Forelimb muscle (tissue), 1 donor: ENCODE measurements at places on chromosomes 5 and 9. TPM values are rescaled to one million over a fixed set of nuclear protein-coding genes. Genes with fewer than 3 reads are reported as not detected.

PCDHGA8 gene
- 0.73 TPM for polyA plus RNA-seq

FBXO38 gene
- polyA plus RNA-seq = 26.4 TPM

ADGRV1 gene
- 0.92 TPM for polyA plus RNA-seq

LIFR gene
- polyA plus RNA-seq = 43.1 TPM

PCDHB15 gene
- polyA plus RNA-seq = 7.0 TPM

COL23A1 gene
- 10.1 TPM for polyA plus RNA-seq

INSL4 gene
- polyA plus RNA-seq = not detected

DNA sequence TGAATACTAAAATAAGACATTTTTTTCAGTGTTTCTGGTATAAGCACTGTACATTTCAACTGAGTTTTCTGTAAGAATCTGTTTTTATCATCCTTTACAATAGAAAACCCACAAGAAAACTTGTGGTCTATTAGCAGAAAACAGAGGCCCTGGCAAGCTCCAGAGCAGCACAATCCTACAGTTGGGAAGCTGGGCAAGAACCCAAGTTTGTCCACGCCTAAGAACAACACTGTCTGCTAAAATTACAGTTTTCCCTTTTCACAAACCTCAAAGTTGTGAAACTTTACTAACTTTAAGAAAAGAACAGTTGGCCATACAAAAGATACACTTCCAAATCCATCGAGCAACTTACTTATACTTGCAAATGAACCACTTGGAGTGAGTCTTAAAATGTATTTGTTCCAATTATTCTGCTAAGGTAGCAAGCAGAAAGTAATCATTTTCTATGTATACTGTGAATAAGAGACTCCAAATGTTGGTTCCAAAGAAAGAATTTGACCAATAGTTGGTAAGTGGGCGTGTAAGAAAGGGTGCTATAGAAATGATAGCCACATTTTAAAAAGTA, 982.0 kb upstream of the ARRDC3 start:
- peak; percentile 9 for DNase-seq

- no peak for DNase-seq
Measured at GRCh38 chr9:14522627-14523379, 170.4 kb downstream of the ZDHHC21 start.

- no peak for DNase-seq
Measured at GRCh38 chr9:95497772-95498171, 19.0 kb downstream of the PTCH1 start.

GRCh38 chr9:3977614-3978112, 322.2 kb downstream of the GLIS3 start:
- DNase-seq = no peak

- DNase-seq = no peak
Measured at GRCh38 chr9:127506814-127507750, 55.8 kb downstream of the LRSAM1 start.

GRCh38 chr9:34998266-34998665, 8.7 kb downstream of the DNAJB5 start:
- DNase-seq = no peak

- no peak for DNase-seq
Measured at GRCh38 chr9:77892171-77892570, 139.4 kb downstream of the GNAQ start.

- DNase-seq = no peak
Measured at GRCh38 chr9:115691693-115692092, 461.9 kb upstream of the PAPPA start.

DNA sequence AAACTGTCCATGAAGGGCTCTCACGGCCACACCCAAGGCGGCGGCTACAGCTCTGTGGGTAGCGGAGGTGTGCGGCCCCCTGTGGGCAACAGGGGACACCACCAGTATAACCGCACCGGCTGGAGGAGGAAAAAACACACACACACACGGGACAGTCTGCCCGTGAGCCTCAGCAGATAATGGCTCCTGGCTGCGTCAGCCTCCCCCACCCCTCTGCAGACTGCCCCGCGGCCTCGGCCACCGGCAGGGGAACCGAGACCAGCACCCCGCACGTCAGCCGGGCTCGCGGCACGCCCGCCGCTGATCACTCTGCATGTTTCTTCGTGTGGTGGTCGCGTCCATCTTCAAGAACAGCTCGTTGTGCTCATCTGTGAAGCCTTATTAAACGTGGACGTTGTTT, 41.5 kb downstream of the TENT4A start:
- DNase-seq = no peak

DNA sequence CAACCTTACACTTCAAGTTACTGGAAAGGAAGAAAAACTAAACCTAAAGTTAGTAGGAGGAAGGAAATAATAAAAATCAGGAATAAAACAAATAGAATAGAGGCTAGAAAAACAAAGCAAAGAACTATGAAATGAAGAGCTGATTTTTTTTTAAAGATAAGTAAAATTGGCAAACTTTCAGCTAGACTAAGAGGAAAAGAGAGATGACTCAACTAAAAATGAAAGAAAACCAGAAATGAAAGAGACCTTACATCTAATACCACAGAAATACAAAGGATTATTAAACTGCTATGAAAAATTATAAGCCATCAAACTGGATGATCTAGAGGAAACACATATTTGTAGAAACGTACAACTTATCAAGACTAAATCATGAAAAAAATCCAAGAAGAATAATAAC, 60.0 kb downstream of the PRRC1 start:
- no peak for DNase-seq

DNA sequence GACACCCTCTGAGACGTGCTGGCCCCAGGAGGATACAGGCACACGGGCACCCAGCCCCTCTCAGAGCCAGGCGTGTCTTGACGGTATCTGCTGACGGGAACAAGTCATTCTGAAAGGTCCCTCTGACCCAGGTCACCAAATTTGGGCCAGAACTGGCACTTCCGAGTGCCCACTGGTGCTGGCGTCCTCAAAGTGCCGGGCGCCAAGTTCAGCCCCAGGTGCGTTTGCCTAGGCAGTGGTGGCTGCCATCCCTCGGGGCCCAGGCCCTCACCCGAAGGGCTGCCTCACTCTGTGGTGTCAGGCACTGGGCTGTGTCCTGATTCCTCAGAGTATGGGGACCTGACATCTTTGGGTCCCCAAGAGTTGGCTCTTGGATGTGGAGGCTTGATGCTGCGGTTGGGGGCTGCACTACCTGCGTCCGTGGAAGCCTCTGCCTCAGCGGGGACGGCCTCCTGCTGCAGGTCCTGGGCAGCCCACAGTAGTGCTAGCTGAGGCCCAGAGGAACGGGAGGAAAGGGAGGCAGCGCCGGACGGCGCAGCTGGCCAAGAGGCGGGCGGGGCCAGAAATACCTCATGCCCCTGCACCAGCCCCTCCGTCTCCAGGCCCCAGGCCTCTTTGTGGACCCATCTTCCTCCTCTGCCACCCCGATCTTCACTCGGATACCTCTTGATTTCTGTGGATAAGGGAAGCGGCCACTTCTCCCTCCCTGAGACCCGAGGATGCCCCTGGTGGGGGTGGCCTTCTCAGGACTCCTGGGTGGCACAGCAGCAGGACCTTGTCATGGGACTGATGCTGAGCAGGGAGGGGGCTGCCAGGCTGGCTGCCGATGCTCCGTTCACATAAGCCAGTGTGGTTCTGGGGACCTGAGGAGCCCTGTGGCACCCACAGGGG, 109.4 kb upstream of the LMX1B start:
- DNase-seq = no peak

DNA sequence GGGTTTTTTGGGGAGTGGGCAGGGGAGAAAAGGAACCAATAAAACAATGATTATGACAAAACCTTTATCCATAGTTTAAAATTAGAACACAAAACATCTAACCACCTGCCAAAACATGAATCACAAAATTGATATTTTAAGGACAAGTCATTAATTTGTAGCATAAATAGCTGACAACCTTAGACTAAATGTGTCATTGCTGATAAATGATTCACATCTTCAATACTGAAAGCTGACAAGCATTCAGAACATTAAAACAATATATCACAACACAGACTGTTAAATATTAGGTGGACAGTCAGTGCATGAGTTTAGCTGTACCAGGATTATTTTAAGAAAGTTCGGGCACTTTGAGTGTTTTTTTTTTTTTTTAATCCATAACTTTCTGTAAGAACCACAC, 71.5 kb downstream of the NR3C1 start:
- no peak for DNase-seq

GRCh38 chr5:77935506-77936364, 159.6 kb upstream of the TBCA start:
- no peak for DNase-seq

- DNase-seq = no peak
Measured at GRCh38 chr5:80341016-80341775, 21.4 kb downstream of the SPZ1 start.

- no peak for DNase-seq
Measured at GRCh38 chr5:125874057-125874456, 549.2 kb upstream of the GRAMD2B start.

- DNase-seq = no peak
Measured at GRCh38 chr9:14251154-14252071, 62.5 kb downstream of the NFIB start.

- peak; percentile 63 for DNase-seq
Measured at GRCh38 chr5:57566914-57567313, 84.3 kb upstream of the ACTBL2 start.

GRCh38 chr5:57072218-57072892, 101.5 kb upstream of the GPBP1 start:
- DNase-seq = no peak

DNA sequence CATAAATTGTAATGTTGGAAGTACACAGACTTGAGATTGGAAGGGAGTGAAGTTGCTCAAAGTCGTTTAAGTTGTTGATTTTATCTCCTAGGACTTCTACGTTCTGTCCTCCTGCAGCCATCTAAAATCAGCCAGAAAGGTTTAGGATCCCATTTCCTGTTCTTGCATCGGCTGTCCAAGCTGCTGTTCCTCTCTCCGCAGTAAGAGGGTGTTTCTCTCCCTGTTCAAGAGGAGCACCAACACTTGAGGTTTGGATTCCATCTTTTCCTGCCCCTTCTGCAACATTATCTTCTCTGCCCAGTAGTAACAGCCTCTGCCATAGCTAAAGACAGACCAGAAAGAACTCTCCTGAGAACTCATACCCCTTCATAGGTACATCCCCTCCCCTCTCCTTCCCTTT, 373.4 kb downstream of the GADD45G start:
- no peak for DNase-seq

DNA sequence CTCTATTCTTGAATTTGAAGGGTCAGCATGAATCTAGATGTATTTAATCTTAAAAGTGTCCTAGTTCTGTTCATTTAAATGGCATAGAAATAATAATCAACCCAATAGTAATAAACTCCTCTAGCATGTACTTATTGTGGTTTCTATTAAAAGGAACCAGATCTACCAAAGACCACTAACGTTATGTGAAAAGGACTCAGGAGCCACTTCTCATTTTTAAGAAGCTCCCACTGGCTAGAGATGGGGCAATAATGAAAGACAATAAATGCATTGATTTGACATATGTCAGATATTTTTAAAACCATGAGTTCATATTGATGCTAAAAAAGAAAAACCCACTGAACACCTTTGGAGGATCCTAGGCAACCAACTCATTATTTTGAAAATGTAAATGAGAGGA, 191.9 kb downstream of the ATP10B start:
- DNase-seq = no peak

- no peak for DNase-seq
Measured at GRCh38 chr9:24189986-24190385, 355.7 kb downstream of the IZUMO3 start.

GRCh38 chr9:115972843-115973595, 180.6 kb upstream of the PAPPA start:
- no peak for DNase-seq

DNA sequence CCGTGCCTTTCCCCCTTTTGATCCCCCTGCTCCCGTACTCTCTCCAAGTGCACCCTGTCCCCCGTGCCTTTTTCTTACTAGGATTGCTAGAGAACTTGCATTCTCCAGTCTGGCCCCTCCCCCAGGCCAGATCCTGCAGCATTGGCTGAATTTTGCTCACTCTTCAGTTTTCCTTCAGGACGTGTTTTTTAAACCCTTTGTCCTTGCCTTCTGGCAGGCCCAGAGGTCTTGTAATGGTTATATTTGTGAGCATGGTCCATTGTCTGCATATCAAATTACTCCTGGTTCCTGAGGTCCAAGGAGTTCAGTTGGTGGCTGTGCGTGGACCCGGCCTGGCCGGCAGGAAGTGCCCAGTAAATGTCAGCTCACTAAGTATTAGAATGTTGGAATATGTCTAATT, 606 bp downstream of the TBC1D13 start:
- no peak for DNase-seq

GRCh38 chr5:132576123-132576522, 19.3 kb downstream of the RAD50 start:
- DNase-seq = no peak

DNA sequence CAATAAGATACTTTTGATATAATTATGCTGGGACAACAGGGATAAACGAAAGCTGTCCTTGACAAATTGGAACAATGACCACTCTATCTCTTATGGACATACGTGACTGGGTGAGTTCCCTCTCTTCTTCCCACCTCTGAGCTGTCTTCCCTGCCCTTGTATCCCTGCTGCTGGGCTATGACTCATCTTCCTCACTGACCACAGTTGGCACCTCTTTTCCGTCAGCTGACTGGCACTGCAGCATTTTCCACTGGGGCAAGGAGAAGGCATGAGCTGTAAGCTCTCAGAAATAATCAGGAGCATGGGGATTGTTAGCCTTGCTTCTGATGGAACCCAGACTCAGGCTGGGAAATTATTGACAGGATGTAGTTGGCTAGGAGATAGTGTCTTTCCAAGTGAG, 48.7 kb downstream of the PCSK1 start:
- no peak for DNase-seq

- DNase-seq = peak; percentile 14
Measured at GRCh38 chr9:88605512-88606362, 70.8 kb downstream of the NXNL2 start.

DNA sequence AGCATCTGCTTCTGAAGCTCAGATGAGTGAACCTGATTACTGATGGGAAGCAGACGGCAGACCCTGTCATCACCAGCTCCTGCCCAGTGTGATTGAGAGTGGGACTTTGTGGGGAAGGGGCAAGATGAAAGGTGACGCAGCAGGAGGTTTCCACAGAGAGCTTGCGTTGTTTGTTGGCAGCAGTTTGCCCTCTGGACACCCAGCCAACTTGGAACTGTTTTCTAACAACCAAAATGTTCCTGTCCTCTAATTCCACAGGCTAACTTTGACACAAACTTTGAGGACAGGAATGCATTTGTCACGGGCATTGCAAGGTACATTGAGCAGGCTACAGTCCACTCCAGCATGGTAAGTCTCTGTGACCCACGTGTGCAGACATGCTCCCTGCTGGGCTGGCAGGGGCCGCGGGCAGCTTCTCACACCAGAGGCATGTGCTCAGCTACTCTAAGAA, 20.9 kb downstream of the CYFIP2 start:
- DNase-seq = no peak

GRCh38 chr9:133732639-133733408, 5.3 kb downstream of the SARDH start:
- no peak for DNase-seq

DNA sequence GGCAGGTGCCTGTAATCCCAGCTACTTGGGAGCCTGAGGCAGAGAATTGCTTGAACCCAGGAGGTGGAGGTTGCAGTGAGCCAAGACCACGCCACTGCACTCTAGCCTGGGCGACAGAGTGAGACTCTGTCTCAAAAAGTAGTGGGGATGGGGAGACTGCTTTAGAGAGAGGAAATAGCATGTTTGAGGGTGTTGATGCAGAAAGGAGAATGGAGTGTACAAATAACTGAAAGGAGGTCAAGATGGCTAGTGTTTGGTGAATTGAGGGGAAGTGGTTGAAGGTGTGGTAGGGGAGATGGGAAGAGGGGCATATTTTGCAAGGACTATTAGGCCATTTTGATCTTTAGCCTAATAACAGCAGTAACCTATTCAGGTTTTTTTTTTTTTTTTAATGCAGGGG, 18.2 kb downstream of the TENT2 start:
- no peak for DNase-seq

GRCh38 chr9:126306071-126306647, 20.5 kb upstream of the MVB12B start:
- no peak for DNase-seq

- peak; percentile 11 for DNase-seq
Measured at GRCh38 chr9:70340572-70340971, 73.9 kb downstream of the KLF9 start.
